GM12878 (cell line): ENCODE measurements at places on chromosomes 2 and 18.
A peak's percentile ranks its signal among the peaks of the same experiment; 100 is the strongest.

GRCh38 chr18:58887613-58887963 lies 22.9 kb downstream of the ZNF532 start:
- DNase-seq: peak; percentile 51

GRCh38 chr2:234395891-234396420 lies 100.9 kb downstream of the ARL4C start:
- no peak for DNase-seq

GRCh38 chr18:36889742-36890141 lies 60.8 kb downstream of the KIAA1328 start:
- DNase-seq: no peak

- DNase-seq: no peak
Observed at GRCh38 chr2:204643326-204643725, 98.1 kb downstream of the PARD3B start.

DNA sequence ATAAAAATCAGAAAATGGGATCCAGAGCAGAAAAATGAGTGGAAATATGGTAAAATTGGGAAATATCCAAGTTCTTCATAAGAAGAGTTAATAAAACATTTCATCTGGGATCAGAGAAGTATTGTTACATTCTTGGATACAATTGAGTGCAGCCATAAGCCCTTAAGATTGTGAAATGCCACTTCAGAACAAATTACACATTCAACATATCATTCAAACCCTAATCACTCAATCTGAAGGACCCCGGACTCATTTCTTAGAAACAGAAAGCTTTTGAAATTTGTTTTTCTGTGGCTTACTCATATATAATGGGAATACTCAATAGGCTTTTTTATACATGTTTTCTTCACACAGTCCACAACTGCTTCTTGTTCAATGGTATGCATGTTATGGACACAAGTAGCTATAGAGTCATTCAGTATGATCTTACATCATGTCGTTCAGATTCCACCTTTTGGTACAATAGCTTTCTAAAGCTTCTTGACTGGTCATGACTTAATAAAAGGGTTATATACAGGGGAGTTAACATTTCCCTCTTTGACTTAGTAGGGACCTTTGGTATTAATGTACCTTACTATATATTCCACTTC lies 39.9 kb downstream of the SCN7A start:
- DNase-seq: no peak

DNA sequence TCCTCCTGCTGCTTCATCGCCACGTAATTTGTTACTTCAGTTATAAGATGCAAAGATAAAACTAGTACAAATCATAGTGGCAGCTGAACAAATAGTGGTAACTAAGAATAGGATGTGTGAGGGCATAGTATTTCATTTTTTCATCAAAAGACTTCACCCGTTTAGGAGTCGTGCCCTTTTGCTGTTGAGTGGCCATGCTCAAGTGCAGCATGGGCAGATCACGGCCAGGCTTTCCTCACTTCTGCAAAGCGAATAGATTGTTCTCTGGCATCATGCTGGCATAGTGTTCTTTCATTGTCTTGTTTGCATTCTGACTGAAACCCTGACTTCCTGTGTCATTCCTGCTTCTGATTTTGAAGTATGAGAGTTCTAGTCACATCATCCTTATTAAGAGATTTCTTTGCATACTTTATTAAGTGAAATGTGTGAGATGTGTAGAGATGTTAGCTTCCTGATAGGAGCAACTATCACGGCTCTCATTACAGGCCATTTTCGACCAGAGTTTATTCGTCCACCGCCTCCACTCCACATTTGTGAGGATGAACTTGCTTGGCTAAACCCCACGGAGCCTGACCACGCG lies 11.8 kb downstream of the CNOT11 start:
- no peak for DNase-seq

DNA sequence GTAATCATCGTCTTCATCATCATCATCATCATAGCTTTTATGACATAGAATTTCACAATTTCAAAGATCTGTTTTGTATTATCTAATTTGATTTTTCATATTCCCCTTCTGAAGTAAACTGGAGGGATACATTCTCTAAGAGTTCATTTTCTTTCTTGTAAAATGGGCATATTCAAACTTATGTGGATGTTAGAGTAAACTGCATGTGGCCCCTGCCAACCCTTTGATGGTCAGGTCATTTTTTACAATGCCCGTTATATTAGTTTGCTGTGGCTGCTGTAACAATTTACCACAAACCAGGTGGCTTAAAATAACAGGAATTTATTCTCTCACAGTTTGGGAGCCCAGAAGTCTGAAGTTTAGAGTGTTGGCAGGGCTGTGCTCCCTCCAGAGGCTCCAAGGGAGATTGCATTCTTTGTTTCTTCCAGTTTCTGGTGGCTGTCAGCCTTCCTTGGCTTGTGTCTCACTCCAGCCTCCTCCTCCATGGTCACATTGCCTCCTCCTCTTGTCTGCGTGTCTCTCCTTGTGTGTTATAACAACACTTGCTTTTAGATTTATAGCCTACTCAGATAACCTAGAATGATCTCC lies 127.5 kb upstream of the MMADHC start:
- no peak for DNase-seq

DNA sequence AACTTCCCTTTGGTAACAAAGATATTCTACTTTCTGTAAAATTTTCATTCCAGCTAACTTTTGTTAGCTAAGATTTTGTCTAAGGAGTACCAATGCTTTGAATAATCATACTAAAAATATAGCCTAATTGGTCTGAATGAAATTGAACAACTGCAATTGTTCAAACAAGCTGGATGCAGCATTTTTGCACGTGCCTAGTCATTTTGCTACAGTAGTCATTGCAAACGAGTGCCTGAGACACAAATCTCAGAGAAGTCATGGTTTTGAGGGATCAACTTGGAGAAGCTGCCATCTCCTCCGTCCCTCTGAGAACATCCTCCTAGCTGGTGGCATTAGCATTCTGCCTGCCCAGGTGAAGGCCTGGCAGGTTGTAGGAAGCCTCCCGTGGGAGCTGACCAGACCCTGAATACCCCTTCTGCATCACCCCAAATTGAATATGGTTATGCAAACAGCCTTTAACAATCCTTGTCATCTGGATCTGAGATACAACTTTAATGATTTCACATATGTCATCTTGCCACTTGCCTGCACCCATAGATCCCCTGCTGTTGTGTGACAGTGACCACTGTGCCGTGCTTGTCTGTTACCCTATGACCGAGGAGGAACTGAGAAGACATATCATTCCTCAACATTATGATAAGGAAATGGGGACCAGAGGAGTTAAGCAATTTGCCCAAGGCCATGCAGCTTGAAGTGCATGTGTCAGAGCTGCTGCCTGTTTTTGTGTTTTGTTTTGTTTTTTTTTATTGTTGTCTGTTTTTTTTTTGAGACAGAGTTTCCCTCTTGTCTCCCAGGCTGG lies 29.1 kb upstream of the MGAT4A start:
- no peak for DNase-seq
